ENCODE measurements at places on chromosomes 16 and 17.

GRCh38 chr16:11094075-11094856, 149.9 kb downstream of the CLEC16A start:
- DNase-seq = peak; percentile 65

GRCh38 chr17:35148144-35148543, 527 bp downstream of the UNC45B start:
- no peak for DNase-seq

- DNase-seq = no peak
These were observed 20.4 kb upstream of the ADAM11 start for GRCh38 chr17:44738214-44738906.

DNA sequence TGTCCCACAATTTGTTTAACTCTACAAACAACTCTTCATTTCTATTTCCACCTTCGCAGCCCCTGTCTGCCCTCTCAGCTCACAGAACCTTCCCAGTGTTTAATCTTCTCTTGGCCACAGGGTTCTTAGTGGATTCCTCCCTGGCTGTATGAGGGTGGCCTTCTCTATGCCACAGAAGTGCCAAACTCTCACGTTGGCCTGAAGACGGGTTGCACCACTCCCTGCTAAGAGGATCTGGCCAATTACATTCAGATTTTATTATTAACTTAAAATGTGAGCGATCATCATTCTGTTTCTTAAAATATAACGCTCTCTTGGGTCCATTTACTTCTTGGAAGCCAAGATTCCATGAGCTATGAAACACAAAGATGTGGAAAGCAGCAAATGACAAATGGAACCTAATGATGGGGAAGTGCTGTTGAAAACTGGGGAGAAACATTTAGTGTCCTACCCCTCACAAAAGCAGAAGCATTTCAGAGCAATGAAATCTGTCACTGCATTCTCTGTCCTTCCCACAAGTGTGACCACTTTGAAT, 91.3 kb upstream of the NOG start:
- DNase-seq = no peak

DNA sequence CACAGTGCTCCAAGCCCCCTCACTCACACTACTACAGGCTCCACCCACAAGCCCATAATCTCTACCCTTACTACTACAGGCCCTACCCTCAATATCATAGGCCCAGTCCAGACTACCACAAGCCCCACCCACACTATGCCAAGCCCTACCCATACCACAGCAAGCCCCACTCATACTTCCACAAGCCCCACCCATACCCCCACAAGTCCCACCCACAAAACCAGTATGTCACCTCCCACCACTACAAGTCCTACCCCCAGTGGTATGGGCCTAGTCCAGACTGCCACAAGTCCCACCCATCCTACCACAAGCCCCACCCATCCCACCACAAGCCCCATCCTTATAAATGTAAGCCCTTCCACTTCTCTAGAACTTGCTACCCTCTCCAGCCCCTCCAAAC, 13.8 kb downstream of the RIPOR1 start:
- no peak for DNase-seq

DNA sequence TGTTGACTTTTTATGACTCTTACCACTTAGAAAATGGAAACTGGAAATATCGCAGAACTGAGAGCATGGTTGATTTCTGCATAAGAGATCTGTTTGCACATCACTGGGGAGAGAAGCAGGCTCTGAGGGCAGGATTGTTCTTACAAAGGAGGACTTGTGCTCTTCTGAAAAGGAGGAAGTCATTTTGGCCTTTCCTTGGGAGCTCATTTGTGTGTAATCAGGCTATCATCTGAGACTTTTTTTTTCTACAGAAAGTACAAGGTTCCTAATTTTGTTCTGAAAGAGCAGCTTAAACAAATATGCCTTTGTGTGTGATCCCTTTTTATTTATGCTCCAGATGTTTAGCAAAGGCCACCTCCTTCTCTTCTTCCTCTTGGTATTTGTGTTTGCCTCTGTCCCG, 145.7 kb upstream of the CACNG5 start:
- no peak for DNase-seq

DNA sequence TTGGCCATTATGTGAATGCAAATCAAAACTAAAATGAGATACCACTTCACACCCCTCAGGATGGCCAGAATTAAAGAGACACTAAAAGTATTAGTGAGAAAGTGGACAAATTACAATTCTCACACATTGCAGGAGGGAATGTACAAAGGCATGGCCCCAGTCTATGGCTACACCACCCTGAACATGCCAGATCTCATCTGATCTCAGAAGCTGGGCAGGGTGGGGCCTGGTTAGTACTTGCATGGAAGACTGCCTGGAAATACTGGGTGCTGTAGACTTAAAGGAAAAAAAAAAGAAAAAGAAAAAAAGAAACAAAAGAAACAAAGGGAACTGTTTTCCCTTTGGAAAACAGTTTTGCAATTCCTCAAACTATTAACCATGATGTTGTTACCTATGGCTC, 97.0 kb upstream of the RBL2 start:
- DNase-seq = no peak

DNA sequence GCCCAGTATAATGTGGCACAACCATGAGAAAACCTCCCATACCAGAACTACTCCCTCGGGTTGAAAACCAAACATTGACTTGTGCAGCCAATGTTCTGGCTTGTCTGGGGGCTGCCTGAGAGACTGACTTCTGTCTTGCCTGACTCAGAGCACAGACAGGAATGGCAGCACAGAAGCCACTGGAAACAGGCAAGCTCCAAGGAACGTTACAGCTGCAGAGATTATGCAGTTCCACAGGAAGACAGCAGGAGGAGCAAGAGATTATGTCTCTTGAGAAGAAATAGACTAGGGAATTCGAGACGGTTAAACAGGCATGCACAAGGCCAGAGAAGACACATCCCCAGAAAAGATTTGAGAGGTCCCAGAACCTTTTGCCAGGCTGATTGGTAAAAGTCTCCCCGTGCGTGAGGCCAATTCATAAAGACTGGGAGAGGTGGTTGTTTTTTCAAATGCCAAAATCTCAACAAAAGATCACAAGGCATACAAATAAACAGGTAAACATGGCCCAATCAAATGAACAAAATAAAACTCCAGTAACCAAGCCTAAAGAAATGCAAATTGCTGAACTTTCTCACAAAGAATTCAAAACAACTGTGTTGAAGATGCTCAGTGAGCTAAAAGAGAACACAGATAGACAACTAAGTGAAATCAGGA, 90.6 kb upstream of the CDH5 start:
- no peak for DNase-seq

GRCh38 chr17:18959845-18960240, 7.9 kb downstream of the SLC5A10 start:
- no peak for DNase-seq

- DNase-seq = no peak
These were observed 11.7 kb downstream of the CANT1 start for GRCh38 chr17:78997881-78998280.

DNA sequence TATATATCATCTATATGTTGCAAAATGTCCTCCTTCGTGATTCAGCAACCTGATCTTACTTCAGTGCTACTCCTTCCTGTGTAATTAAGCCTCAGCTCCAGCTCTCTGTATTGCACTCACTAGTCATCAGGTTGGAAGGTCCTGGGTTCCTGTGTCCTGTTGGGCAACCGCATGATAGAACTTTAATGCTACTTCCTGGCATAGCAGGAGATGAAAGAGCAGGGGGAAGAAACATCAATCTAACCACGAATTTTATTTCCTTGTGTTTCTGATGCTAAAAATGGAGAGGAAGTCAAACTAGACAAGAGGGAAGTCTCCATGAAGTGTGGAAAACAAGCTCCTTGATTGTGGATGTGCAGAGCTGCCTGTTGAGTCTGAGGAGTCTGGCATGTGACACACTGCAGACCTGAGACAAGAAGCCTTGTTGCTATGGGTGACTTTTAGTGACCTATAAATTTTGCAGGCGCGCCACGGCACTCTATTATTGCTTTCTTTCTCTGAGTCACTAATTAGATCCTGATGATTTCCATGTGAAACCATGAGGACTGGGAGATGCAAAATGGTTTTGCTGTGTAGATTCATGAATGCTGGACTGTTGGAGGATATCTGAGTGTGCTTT, 25.6 kb downstream of the IGSF6 start:
- DNase-seq = peak; percentile 56

DNA sequence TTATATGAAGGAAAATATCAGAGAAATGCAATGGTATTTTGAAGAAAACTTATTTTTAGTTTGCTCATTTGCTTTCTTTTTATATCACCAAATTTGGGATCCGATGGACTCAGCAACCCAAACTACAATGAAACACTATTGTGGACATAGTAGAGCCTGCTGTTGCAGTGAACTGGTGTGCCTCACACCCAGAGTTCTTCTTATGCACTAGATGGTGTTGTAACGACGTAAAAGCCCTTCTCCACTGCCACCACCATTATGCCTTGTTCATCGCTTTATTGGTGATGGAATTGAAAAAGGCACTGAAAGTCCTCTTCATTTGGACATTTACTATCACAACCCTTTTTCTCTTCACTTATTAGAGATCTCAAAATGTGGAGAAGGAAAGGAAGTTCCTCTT, 381.3 kb downstream of the CDH8 start:
- no peak for DNase-seq

DNA sequence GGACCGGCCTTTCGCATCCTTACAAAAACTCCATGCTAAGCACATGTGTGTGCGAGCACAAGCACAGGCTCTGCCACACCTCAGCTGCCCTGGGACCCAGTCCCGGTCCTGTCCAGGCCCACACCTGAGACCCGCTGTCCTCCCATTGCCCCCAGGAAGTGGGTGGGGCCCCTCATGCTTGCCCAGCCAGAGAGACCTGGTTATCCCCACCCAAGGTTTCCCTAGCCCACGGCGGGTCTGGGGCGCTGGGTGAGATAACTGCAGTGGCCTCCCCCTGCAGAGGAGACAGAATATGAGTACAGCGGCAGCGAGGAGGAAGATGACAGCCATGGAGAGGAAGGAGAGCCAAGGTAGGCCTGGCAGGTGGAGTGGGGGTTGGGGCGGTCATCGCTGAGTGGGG, 12.5 kb upstream of the C17orf107 start:
- no peak for DNase-seq

- DNase-seq = no peak
These were observed 25.9 kb downstream of the NMT1 start for GRCh38 chr17:45086865-45087503.

GRCh38 chr17:78125138-78125913, 3.2 kb downstream of the TMC6 start:
- peak; percentile 67 for DNase-seq

DNA sequence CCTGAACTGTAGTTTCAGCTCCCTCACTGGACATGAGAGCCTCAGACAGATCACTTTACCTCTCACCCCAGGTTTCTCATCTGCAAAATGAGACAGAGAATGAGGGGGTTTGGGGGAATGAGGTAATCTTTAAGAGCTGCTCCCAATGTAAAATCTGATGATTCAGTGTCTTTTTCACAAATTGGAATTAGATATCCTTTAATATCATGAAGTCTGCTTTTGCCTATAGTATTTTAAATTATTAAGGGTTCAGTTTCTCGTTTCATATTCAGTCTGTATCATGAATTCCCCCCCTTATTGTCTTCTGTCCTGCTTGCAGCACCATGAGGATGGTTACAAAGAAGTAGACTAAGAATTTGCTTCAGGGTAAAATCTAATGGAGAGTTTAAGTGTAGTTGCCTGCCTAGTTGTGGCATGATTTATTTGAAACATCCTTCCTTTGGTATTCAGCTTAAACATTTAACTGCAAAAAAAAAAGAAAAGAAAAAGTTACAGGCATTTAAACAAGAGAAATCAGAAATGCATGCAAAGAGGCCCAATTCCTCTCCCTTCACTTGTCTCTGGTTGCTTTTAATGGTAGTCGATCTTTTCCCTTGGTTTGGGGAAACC, 77.3 kb downstream of the WNT3 start:
- DNase-seq = no peak
